ENCODE measurements at places on chromosomes 2 and 18. TPM values are rescaled to one million over a fixed set of nuclear protein-coding genes. Genes with fewer than 3 reads are reported as not detected.
A peak's percentile ranks its signal among the peaks of the same experiment; 100 is the strongest.

The ASB18 gene
- total RNA-seq, result 0.24 TPM

GRCh38 chr2:174058026-174058425, 92.9 kb upstream of the SP3 start:
- no peak for DNase-seq

DNA sequence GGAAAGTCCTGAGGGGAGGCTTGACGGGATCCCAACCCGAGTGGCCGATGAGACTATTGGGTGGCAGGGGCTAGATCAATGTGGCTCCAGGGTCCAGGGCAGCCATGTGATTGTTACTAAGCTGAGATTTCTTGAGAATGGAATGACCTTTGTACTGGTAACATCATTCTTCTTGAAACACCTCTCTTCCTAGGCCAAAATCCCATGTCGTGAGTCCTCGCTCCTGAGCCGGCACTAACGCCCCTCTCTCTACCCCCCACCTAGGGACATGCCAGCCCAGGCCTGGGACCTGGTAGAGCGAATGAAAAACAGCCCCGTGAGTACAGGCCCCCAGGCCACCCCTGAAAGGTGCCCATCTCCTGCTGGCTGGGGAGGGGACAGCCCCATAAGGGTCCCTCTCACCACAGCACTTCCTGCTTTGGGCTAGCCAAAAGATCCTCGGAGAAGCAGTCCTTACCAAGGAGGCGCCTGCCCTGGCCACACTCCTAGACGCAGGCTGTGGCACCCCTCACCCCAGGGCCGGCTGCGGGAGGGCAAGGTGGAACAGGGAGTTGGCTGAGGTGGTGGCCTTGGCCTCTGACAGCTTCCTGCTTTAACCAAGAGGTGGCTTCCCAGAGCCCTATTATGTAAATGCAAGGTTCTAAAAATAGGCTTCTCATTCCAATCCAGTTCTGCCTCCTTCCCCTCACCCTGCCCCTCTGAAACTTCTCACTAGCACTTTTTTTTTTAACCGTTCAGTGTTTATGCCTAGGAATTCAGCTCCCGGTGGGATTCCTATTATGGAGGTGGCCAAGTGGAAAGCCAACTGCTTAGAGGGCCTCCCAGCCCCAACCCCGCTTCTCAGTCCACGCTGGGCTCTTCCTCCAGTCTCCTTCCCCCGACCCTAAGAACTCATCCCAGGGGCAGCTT, 126.6 kb upstream of the PPP1CB start:
- peak; percentile 82 for DNase-seq

- peak; percentile 26 for DNase-seq
Observed at GRCh38 chr2:208142240-208142924, 3.6 kb downstream of the CRYGB start.

DNA sequence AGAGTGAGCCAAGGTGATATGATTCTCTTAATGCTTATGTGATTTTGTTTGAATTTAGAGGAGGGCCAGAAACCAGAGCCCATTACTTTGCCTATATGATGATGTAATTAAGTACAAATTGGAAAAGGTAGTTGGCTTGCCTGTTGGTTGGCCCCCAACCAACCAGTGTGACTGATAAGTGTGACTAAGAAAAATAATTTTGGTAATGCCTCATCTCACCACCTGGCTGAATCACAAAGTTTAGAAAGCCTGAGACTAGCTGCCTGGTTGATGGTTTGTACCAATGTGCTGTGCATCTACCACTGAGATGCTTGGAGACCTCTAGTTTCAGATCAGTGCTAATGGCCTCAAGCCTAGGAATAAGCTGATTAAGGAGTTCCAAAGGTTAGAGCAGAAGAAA, 338.7 kb downstream of the CDH2 start:
- DNase-seq, result no peak

DNA sequence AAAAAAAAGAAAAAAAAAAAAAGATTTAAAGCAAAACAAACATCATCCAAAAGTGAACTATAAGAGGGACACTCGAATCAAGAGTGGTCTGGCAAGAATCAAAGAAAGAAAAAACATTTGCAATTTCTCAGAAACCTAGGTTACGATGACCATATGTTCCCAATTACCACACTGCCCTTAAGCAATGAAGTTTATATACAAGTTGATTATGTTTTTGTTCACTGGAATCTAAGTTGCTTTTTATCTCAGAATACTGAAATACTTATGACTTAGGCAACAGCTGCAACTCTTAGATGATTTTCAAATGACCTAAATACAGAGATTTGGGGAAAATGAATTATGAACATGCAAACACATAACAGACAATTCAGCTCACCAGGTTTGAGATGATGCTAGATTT, 597.1 kb upstream of the CHAC2 start:
- DNase-seq, result peak; percentile 13

Measured in myocyte (in vitro differentiated cells).